ENCODE measurements at places on chromosomes 2 and 18.

GRCh38 chr2:143833015-143833660 lies 686.8 kb downstream of the ZEB2 start:
- DNase-seq = no peak

DNA sequence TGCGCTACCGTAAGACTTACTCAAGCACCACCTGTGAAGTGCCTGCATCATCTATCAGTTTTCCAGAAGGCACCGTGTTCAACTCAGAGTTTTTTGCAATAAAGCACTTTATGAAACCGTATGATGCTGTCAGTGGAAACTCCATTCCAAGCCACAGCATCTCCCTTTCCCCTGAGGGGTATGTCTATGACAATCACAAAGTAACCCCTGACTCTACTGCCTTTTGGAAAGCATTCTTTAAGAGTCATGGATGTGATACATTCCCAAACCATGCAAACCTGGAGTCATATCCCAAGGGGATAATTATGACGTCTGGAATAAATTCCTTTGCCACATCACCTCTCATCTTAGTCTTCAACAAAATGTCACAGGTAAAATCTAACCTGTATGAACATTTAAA lies 39.2 kb downstream of the UNC50 start:
- no peak for DNase-seq

GRCh38 chr2:118387509-118387908 lies 299.2 kb downstream of the INSIG2 start:
- DNase-seq = no peak

GRCh38 chr2:211258646-211259335 lies 702.4 kb downstream of the CPS1 start:
- DNase-seq = no peak

DNA sequence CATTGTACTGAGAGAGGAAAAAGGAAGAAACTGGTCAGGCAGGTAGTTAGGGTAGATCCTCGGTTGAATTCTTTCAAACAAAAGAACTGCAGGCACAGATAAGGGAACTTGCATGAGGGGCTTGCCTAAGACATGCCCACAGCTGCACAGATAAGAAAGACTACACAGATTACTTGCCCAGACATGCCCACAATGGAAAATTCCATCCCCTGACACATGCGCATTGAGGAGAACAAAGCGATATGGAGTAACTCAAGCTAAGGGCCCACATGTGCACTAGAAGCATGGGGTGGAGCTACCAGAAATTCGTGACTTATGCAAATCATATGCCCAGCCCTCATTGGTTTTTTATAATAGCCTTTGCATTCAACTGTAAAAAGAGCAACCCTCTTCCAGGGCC lies 181.3 kb upstream of the ZNF521 start:
- no peak for DNase-seq

Measured in GM19239 (cell line).